CD4-positive, alpha-beta T cell treated with Interleukin-2 at 100 ng/mL for 4 hours (primary cell): ENCODE measurements at places on chromosomes 11 and 22.

- DNase-seq, result no peak
These were observed 25.1 kb upstream of the FJX1 start for GRCh38 chr11:35593143-35593542.

- DNase-seq, result peak; percentile 18
These were observed 101.9 kb downstream of the MRTFA start for GRCh38 chr22:40534379-40535188.

- DNase-seq, result no peak
These were observed 2.5 kb downstream of the APOL4 start for GRCh38 chr22:36199001-36199551.

- DNase-seq, result no peak
These were observed 150.7 kb downstream of the BLID start for GRCh38 chr11:121965330-121965729.

- no peak for DNase-seq
These were observed 9.9 kb downstream of the HPS5 start for GRCh38 chr11:18312012-18312411.

DNA sequence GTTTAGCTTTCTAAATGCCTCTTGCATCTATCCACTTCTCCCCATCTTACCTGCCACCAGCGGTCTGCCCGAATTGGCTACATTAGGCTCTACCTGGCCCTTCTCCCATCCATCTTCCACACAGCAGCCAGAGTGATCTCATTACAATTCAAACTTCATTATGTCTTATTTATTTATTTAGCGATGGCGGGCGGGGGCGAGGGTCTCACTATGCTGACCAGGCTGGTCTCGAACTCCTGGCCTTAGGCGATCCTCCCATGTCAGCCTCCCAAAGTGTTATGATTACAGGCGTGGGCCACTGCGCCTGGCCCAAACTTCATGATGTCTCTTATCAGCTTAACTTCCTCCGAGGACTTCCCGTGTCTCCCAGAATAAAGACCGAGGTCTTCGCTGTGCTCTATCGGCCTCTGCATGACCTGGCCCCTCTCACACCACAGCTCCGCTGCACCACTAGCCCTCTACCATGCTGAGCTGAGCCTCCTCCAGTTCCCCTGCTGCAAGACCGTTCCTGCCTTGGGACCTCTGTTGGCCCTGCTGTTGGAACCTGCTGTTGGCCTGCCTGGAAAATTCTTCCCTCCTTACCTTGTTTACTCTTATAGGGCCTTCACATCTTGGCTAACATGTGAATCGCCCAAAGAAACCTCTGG is 870 bp upstream of the CTTN start:
- no peak for DNase-seq

- no peak for DNase-seq
These were observed 10.9 kb upstream of the ADSL start for GRCh38 chr22:40335358-40335757.

GRCh38 chr22:20567371-20567847 is 60.0 kb downstream of the MED15 start:
- peak; percentile 27 for DNase-seq

GRCh38 chr11:103659206-103659618 is 377.2 kb upstream of the DDI1 start:
- DNase-seq, result no peak

DNA sequence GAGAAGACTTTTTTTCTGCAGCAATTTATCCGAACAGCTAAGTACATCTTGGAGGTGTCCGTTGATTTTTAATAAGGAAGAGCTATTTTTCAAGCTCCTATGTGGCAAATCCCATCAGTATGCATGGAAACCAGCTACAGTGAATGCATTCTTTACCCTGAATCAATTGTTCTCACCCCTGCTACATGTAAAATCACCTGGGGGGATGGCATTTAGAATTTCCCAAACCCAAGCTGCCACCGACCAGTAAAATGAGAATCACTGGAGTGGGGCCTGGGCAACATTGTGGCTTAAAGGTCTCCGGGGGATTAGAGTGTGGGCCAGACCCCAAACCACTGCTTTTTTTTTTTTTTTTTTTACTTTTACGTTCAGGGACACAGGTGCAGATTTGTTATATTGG is 2.8 kb upstream of the ZNF195 start:
- DNase-seq, result no peak

GRCh38 chr11:26867286-26867685 is 126.6 kb upstream of the FIBIN start:
- no peak for DNase-seq

DNA sequence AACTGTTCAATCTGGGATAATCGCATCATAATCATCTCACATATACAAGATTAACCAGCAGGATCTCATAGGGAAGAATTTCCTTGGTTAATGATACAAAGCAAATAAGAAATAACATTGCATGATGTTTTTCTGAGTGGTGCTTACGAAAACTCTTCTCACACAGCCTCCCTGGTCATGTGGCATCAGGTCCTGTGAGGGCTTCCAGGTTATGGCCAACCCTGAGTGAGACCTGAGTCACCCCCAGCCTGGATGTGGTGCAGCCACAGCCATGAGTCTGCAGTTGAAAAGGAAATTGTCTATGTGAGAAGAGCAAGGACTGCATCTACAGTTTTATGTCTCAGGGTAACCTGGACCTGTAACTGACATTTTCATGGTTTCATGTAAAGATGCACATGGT is 90.5 kb upstream of the XKR3 start:
- DNase-seq, result no peak

DNA sequence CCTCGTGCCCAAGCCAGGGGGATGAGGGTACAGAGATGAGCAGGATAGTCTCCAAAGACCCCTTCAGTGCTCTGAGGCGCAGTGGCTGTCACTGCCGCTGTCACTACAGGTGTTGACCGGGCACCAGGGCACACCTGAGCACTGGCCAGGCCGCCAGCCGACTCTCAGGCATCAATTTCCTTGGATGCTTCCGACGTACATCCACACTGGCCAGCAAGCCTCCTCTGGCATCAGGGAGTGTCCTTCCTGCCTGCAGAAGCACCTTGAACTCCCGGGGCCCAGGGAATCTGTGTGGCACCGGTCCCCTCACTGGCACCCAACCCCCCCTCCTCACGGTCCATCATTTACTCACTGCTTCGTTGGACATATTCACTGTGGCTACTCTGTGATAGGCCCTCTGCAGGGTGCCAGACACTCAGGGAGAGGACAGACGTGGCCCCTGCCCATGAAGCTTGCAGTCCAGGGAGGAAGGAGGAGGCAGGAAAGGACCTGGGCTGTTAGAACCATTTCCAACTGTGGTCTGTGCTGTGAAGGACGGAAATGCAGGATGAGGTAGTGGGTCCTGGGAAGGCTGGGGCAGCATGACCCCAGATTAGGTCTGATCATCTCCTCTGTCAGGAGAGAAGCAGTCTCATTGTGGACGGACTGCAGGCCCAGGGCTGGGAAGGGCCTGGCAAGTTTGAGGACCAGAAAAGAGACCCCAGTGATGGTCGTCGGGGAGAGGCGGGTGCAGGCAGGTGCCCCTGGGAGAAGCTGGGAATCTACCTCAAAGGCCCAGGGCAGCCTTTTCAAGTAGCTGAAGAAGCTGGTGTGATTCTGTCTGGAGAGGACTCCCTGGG is 46.3 kb upstream of the ANO1 start:
- DNase-seq, result no peak

- DNase-seq, result peak; percentile 81
These were observed at the start of gene SLC25A22 for GRCh38 chr11:798093-798713. Gene SLC25A22, minus strand, starts transcription at chr11:798281. Its CDS starts 3,275 bp downstream, at chr11:795006.

GRCh38 chr11:130006929-130007328 is 4.3 kb upstream of the PRDM10 start:
- no peak for DNase-seq

GRCh38 chr11:62922653-62923431 is 1.7 kb upstream of the CHRM1 start:
- DNase-seq, result no peak

GRCh38 chr11:34576331-34576730 is 44.6 kb upstream of the EHF start:
- no peak for DNase-seq

DNA sequence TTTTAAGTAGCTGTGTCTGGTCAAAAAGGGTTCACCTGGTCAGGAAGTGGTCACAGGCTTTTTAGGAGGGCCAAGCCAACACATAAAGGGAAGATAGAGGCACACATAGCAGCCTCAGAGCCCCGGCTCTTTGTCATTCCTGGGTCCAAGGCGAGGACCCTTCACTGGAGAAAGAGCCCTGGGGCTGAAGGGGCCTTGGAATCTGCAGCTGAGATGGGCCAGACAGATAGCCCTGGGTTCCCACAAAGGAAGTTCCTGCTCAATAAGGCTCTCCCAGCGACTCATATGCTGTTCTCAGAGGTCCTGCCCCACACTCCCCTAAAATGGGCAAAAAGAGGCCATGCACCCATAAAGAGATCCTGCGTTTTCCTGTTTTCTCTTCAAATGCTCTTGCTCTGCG is 77.7 kb downstream of the LINC01488 start:
- DNase-seq, result no peak

DNA sequence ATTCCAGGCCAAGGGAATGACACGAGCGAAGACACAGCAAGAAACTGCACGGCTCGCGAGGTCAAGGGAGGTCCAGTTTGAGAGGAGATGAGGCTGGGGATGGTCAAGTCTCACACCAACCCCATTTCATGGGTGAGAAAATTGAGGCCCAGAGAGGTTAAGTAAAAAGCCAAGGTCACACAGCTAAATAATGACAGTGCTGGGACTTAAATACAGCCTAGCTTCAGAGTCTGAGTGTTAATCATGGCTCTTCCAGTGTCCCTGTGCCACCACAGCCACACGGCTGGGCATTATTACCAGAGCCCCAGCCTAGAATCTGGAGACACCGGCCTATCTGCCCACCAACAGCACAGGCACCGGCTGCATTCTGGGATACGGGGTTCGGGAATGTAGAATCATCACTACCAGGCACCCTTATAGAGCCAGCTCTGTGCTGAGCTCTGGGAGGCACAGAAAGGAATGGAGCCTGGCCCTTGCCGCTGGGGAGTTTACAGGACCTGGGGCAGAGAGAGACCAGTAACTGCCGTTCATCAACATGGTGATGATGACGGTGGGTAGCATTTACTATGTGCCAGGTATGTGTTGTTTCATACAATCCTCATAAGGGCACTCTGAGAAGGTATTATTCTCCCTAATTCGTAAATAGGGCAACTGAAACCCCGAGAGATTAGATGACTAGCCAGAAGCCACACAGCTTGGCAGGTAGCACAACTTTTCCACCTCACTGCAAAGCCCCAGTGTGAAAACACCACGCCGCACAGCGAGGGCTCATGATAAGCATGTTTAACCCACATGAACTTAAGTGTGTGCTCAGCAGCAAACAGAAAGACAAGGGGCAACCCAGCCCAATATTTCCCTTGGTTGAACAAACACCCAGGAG is 51.8 kb downstream of the CD6 start:
- DNase-seq, result peak; percentile 70

DNA sequence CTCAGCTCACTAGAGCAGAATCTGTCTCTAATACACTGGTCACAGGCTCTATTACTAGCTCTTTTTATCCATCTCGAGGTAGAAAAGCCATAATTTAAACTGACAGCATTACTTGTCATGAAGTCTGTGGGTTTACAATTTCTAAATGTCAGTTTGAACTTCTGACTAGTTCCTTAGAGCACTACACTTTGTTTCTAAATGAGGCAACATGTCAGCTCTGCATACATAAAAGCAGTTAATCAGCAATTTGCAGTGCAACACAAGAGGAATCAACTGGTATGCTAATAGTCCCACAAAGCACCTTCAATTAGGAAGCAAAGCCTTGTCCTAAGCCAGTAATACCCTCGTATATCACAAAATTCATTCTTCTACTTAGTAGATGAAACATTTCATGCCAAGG is 321.3 kb downstream of the TTC28 start:
- no peak for DNase-seq

DNA sequence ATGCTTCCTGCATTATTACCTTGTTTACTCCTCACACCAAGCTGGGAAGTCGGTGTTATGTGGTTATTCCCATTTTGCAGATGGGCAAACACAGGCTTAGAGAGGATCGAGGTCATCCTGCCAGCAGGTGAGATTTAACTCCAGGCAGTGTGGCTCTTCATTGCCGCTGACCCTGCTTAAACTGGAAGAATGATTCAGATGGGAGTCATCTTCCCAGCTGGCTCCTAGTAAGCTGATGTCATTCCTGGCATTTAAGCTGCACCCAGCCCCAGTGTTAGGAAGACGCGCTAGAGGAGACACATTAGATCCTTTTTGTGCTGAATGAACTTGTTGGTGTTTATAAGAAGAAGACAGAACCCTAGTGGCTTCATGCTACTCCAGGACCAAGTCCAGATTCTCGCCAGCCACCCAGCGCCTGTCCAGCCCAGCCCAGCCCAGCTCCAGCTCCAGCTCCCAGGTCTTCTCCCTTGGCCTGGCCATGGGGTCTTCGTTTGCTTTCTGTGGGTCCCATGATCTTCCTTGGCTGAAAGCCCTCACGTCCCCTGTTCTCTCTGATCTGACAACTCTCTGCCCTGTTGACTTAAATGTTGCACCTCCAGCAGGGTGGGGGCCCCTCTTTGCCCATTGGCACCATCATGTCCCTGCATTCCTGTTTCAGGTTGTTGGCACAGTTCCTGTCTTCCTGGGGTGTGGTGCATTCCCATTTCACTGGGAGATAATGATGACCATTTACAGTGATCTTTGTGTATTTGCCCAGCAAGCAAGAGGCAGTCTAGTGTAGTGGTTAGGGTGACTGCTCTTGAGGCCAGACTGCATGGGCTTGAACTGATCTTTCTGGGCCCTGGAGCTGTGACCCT is 13.6 kb downstream of the PARVB start:
- no peak for DNase-seq

GRCh38 chr11:129937592-129938238 is 42.3 kb upstream of the NFRKB start:
- no peak for DNase-seq

- DNase-seq, result no peak
These were observed 32.7 kb downstream of the BRSK2 start for GRCh38 chr11:1422481-1422880.

GRCh38 chr22:22616636-22617035 is 27.8 kb upstream of the GGTLC2 start:
- DNase-seq, result no peak

GRCh38 chr22:26804911-26805539 is 147.6 kb downstream of the MIAT start:
- DNase-seq, result no peak

DNA sequence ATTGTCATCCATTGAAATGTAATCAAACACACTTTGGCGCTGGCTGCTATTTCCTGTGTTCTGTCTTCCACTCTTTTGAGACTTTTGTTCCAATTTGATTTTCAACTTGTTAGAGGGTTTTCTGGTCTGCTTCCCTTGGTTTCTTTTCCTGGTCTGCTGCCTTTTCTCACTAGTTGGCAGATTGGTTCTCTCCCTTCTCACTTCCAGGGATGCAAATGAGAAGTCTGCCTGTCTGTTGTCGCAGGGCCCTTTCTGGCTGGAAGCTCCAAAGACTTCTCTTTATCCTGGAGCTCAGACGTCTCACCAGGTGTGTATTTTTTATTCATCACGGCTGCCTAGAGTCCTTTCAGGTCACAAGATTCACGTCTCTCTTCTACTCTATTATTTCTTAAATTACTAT is 84.0 kb downstream of the RPS6KA4 start:
- DNase-seq, result no peak
